ENCODE measurements at places on chromosomes 3 and 15.

- peak; percentile 29 for DNase-seq
Observed at GRCh38 chr3:153768561-153769469, 352.4 kb upstream of the ARHGEF26 start.

- no peak for DNase-seq
Observed at GRCh38 chr3:193388361-193388760, 9.8 kb upstream of the ATP13A5 start.

DNA sequence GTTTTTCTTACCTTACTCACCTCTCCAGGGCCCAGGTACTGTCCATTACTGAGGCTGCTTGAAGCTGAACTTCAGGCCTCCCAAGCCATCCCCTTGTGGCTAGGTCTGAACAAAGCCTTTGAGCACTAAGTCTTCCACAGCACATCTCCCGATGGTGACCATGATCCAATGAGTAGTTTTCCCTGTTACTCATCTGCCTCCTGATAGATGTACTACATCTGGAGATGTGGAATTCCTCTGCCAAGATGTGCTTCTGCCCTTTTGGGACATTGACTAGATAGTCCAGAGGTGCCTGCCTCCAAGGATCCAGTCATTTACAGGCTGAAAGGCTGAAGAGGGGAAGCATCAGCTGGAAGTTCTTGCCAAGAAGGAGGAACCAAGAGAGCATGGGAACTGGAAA lies 28.9 kb upstream of the SLC35G2 start:
- no peak for DNase-seq

DNA sequence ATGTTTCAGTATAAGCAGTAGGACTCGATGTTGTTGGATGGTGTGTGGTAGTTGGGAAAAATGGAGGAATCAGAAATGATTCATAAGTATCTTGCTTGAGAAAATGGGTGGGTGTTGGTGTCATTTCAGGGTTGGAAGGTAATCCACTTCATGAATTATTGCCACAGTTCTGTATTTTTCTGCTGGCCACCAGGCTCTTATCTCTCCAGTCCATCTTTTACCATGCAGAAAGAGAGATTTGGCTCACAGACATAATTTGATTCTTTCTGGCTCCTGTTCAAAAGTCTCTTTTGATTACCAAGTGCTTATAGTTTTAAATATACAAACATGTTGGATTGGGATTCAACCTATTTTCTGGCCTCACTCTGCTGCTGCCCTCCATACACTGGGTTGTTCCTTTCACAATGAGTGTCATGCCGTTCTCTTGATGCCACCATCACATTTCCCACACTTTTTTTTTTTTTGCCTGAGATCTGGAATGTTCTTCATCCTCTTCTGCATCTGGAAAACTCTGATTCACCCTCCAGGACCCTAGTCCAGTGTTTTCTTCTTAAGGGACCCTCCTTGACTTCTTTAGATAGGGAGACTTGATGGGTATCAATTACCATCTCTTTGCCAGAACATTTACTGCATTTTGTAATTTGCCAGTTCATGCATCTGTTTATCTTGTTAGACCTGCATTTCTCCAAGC lies 69.4 kb upstream of the GAP43 start:
- DNase-seq = no peak

DNA sequence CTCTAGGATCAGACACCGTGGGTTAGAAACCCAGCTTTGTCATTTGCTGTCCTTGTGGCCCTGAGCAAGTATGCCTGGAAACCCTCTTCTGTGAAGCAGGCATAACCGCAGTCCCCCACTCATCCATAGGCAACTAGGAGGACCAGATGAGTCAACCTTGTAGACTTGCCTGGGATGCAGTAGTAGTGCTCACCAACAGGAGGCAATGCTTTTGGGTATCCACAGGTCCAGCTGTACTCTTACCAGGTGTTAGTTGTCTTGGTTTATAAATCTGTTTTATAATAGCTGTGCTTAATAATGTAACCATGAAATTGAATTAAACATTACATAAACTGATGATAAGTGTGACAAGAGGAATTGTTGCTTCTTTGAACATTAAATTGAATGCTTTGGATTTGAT lies 389.3 kb downstream of the IL20RB start:
- DNase-seq = no peak

Data from NCI-H460 (cell line).